Stimulated activated CD8-positive, alpha-beta memory T cell treated with anti-CD3 and anti-CD28 coated beads, Interleukin-12 subunit alpha, Interleukin-12 subunit beta, amount 100 ng/mL, for 4 hours (primary cell): ENCODE measurements at places on chromosomes 2 and 18.

DNA sequence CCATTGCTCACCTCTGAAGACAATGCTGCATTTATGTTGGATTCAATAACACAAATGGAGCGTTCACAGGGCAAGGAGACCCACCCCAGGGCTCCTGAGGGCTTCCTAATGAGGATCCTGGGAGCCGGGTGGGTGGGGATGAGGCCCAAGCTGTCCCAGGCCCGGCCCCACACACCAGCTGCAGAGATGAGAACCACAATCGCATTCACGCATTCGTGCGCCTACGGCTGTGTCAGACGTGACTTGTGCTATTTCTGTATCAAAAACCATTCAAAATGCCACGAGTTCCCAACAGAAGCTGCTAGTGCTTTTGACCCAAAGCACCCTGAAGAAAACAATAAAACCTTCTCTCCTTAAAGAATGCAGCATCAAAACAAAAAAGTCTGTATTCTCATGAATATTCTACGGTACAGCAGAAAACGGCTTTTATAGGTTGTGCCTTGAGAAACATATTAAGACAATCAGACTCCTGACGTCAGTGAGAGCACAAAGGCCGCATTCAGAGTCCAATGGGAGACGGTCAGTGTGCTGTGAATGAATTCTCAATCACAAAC is 205.4 kb downstream of the HDAC4 start:
- DNase-seq: no peak

DNA sequence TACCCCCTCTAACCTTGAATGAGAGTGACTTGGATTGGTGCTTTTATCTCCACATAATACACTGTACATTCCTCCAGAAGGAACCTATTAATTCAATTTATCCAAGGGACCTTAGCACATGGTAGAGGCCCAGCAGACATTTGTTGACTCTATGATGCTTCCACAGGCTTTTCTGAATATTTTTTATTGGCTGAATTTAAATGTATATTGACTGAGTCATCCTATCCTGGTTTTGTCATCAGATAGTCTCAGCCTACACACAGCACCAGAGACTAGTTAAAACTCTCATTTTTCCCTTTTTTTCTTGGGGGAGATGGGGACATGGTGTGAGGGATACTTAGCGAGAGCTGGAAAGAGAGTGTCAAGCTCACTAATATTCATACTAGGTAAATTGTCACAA is 101.6 kb downstream of the LRRC30 start:
- DNase-seq: no peak

DNA sequence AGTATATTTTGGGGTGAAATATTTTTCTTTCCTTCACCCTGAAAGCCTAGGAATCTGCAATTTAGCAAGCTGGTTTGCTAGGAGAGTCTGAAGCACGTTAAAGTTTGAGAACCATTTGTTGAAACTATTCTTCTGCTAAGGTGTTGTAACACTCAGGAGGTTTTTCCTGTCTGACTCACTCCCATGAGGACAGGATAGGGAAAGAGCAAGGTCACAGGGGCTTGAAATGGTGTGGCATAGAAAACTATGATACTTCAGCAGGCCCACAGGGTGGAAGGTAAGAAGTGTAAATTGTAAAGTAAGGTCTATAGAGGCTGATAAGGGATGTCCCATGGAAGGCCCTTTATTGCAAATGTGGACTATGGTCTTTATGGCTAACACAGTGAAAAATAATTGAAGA is 177.7 kb upstream of the ZC3H15 start:
- DNase-seq: no peak

DNA sequence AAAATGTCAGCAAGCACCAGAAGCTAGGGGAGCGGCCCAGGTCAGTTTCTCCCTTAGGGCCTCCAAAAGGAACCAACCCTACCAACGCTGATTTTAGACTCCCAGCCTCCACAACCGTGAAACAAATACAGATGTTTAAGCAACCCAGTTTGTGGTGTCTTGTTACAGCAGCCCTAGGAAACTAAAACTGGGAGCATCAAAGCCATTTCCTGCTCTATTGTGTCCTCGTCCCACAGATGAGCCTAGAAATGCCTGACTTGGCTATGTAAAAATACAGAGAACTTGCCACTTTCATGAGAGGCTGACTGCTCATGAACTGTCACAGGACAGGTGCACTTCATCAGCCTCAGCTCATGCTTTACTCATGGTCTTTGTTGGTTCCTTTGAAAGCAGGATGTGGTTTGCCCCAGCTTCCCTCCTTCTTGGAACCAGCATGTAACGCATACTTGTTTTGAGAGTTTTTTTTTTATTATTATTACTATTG is 97.6 kb upstream of the SLC39A10 start:
- peak; percentile 30 for DNase-seq

DNA sequence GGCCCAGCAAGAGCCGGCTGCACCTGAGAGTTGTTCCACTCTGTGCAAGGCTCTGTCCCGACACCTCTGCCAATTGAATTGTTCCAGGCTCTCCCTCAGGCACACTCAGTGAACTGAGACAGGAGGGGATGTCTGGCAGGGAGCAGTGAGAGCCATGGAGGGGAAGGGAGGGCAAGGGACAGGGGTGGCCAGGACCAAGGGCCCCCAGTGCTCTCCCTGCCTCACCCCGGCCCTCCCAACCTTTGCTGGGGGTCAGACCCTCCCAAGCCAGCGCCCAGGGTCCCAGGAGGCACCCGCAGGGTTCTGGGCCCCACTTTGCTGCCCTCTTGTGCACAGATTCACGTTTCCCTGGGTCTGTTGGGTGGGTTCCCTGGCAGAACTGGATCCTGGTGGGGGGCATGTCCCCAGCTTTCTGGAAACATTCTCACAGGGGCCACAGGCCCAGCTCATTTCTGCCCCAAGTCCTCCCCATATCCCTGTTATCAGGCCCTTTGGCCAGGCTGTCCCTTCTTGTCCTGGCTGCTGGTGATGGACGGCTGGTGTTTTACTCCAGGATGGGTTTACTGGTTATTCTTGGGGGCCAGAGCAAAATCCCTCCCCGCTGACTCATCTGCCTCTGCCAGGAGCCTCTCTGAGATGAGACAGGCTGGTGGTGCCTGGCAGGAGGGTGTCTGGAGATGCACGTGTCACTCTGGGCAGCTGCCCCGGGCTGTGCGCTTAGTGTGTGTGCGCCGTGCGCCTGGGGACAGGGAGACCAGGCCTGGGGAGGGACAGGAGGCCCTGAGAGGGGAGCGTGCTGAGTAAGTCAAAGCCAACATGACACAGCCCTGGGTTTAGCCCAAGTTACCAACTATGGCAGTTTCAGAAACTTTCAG is 136.5 kb upstream of the CTDP1 start:
- no peak for DNase-seq

DNA sequence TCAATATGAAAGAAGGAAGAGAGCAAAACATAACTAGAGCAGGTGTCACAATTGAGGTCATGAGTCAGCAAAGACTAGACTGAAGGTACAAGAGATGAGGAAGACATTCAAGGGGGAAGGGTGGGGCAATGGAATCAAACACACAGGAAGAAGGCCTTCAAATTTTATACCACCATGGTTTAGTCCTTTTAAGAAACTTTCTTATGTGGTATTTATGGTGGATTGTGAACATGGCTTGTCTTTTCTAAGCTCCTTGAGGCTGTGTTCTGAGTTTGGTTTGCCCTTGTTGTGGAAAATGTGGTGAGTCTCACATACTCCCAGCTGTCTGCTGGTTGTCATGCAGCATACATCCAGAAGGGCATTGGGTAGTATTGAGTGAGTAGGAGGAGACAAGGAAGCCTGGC is 62.1 kb downstream of the NABP1 start:
- no peak for DNase-seq

- no peak for DNase-seq
These were observed 52.3 kb upstream of the ZNF516 start for GRCh38 chr18:76547296-76547695.

- no peak for DNase-seq
These were observed 6.7 kb downstream of the MIB1 start for GRCh38 chr18:21747268-21747667.

- DNase-seq: no peak
These were observed 149.1 kb downstream of the GREB1L start for GRCh38 chr18:21391074-21391673.
